ENCODE measurements at places on chromosomes 12 and 14.

DNA sequence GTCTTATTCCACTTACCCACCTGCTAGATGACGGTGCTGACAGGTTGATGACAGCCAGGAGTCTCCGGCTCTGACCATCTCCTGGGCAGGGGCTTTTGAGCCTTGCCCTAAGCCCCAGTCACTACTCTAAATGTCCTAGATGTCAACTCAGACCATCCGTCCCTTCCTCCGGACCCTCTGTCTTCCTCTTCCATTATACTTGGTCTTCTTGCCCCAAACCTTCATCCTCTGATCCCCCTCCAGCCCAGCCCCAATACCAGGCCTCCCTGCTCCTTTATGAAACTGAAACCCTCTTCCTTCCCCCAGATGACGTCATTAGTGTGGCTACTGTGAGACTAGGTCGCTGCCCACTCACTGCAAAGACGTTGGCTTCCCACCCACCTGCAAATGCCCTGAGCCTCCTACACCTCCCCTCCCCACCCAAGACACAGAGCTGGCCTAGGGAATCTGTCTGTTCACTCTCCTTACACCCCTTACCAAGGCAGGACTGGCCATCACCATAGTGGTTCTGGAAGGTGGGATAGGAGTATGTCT is 10.1 kb downstream of the KRT71 start:
- DNase-seq, result peak; percentile 14

DNA sequence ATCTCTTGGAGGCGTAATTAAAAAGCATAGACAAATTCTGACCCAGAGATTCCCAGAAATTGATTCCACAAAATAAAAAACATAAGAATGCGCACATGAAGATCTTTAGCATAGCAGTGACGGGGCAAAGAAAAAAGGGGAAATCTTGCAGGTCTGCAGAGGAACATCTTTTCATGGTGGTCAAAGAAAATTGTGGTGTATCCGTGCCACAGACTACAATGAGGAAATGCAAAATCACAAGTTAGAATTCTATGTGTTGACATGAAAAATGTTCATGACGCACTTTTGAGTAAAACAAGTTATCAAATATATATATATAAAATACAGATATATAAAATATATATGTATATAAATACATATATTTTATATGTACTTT is 101.6 kb downstream of the RIMBP2 start:
- DNase-seq, result no peak

DNA sequence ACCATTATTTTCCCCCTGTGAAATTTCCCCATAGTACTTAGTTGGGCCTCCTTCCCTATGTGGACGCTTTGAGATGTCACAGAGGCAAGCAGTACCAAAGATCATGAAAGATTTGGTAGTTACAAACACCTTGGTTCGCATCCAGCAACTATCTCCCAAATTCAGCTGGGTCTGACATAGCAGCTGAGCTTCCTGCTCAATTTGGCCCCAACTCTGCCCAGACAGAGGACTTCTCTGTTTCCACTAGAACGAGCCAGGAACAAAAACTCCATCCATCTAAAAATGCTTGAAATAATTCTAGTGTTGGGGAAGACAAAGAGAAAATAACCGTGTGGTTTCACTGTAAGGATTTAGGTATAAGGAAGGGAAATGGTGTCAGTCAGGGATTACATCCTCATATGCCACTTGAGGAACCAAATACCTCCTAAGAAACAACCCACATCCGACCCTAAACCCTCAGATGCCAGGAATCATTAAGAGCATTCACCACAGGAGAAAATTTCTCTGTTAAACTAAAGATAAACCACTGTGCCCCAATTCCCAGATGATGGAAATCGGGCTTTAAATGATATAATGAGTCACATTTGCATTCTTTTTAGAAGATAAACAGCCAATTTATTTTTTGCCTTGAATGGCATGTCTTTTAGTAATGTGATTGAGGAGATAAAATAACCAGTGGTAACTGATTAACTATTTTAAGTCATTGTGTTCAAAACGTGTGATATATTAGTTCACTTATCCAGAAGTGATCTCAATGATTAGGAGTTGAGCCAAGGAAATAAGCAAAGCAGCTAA is 103.7 kb upstream of the IFNG-AS1 start:
- DNase-seq, result no peak

DNA sequence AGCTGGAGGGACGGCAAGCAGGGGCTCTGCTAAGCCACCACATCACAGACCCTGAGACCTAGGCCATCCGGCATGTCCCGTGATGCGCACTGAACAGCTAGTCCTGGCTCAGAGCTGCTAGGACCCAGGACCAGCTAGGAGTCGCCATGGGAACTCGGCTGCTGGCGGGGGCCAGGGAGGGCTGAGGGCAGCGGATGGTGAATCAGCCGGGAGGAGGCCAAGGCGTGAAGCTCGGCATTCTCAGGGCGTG is 5.1 kb downstream of the AHNAK2 start:
- DNase-seq, result no peak

DNA sequence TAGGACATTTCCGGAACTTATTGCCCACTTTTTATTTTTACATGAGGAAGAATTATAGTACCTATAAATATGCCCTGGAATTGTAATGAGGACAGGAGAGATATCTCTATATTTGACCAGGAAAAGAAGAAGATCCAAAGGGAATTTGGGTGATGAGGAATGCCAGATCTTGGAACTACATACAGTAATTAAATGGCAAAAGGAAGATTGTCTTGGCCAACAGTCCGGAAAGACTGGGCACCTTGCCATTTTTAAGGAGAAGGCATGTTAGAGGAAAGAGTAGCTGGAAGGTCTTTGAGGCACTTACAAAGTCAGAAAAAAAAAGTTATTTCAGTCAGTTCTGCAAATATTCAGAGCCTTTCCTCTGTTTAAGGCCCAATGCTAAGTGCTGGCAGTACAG is 616.4 kb downstream of the MED13L start:
- no peak for DNase-seq

DNA sequence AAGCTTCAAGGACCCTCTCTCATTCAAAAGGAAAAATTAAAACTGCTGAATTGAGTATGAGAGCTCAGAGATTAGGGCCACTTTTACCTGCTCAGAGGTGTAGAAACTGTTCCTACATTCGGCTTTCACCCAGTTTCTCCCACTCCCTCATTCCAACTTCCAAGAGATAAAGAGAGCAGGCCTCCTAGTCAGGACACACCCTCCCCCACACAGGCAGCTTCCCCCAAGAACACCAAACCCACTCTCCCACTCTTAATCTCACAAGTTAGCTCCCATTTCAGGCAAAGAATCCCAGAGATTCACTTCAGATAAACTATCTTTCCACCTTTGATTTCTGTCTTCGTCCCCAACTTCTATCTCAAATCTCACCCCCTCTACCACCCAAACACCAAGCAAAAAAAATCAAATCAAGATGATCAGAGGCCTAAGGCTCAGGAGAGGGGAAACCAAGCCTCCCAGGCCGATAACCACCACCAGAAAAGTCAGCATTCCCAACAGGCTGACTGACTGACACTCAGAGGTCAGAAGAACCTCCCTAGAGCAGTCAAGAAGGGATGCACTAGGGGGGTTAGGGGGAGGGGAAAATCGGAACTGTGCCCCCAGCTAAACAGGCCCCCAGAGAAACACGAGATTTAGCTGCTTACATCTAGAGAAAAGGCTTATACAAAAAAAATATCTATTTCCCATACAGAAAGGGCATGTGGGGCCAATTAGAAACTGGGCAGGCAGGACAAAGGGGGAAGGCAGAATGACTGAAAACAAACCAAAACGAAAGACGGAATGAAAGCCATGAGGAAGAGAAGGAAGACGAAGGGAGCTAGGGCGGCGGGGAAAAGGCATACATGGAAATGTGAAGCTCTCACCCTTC is 13.2 kb upstream of the CDH24 start:
- no peak for DNase-seq

GRCh38 chr12:29782871-29783772 is 620 bp downstream of the TMTC1 start:
- peak; percentile 56 for DNase-seq

GRCh38 chr12:39831587-39832315 is 212.1 kb upstream of the ABCD2 start:
- DNase-seq, result no peak

- no peak for DNase-seq
These were observed 234.1 kb downstream of the KTN1 start for GRCh38 chr14:55814064-55814463.

- no peak for DNase-seq
These were observed 17.8 kb downstream of the EEA1 start for GRCh38 chr12:92911339-92911738.

- no peak for DNase-seq
These were observed 2.0 kb upstream of the ATN1 start for GRCh38 chr12:6925540-6926279.

DNA sequence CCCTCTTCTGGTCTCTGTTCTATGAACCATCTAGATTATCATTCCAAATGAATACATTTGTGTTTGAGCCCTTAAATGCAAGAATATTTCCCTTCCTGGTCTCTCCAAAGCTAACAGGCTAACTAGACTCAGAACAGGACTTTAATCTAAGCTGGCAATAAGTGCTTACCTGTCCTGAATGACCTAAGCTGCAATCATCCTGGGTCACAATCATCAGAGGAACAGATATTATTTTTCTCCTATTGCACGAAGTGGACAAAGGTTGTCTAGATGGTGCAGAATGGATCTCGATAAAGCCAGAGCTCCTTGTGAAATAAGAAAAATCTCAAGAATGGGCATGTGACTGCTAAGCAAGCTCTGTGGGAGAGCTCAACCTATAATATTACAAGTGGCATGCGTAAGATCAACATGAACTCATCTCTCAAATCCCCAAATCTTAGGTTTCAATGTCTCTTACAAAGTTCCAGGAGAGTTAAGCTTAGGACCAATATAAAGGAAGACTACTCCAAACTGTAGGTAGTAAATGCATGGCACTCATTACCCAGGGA is 10.6 kb upstream of the NUMB start:
- DNase-seq, result peak; percentile 51

DNA sequence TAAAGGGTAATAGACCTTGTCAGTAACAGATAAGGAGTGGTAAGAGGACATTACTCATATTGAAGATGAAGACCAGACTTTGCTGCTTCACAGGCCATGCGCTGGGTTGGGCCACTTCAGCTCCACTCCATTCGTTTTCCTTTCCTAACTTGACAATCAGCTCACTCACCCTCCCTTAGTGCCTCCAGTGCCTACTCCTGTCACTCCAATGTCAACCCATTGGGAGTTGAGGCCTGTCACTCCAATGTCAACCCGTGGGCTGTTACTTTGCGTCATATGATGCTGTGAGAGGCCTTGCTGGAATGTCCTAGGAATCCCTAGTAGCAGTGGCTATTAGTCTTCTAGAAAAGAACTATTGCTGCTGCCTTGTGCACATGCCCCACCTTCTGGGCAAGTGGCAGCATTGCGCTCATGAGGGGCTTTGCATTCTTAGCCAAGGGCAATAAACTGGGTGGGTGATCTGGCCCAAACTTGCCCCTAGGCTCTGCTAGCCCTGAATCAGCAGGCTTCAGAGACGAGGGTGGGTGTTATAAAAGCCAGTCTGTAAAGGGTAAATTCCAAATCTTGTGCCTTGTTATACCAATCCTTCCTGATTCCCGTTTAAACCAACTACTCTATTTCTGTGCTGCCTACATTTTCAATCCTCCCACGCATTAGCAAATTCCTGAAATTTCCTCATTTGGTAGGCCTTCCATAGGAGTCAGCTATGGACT is 36.1 kb downstream of the BAZ2A start:
- peak; percentile 65 for DNase-seq

GRCh38 chr14:24267516-24267915 is 3.9 kb downstream of the RABGGTA start:
- DNase-seq, result no peak
